Fibroblast of pulmonary artery (primary cell): ENCODE measurements at places on chromosomes 2 and 18.

GRCh38 chr2:79099140-79099686 is 11.4 kb upstream of the REG1B start:
- no peak for DNase-seq

DNA sequence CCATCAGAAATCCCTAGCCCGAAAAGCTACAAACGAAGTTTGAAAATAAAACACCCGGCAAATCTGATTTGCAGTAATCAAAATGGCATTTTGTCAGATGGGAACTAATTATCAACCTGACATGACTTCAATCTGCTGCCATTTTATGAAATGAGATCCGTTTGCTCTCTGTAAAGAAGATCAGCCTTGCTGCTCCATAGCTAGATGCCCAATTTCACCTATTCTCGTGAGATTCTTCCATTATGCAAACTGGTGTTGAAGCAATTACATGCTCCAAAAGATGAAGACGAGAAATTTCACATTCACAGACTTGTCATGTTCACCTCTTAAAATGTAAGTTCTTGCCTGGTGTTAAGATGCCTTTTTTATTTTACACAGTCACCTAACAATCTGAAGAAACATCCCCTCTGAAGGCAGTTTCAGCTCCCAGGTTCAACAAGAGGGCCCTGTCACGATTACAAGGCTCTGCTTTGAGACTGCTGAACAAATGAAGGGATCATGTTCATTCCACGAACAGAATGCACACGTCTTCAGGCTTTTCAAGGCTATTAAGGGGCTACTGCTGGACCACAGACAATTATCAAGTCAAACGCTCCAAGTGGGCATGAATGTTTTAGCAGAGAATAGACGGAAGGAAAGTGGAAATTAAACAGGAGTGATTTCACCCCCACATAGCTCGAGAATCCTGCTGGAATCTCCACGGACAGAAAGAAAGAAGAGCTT is 172.6 kb upstream of the PID1 start:
- DNase-seq, result no peak

DNA sequence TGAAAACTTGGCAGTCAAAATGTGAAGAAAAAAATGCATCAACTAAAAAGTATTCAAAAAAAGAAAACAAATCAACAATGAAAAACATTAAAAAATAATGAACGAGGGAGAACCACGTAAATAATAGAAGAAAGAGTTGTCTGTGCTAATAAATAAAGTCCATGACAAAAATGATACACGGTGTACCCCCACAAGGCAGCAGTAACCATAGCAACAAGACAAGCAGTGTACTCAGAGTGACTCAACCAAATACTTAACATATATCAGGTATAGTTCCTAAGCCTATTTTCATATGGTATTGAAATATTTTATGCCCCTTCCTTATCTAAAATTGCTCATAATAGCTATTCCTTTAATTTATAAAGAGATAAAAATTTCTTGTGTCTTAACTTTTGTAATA is 162.3 kb upstream of the TMEM200C start:
- DNase-seq, result peak; percentile 42

GRCh38 chr2:218894151-218894879 is 13.7 kb downstream of the WNT10A start:
- DNase-seq, result no peak

DNA sequence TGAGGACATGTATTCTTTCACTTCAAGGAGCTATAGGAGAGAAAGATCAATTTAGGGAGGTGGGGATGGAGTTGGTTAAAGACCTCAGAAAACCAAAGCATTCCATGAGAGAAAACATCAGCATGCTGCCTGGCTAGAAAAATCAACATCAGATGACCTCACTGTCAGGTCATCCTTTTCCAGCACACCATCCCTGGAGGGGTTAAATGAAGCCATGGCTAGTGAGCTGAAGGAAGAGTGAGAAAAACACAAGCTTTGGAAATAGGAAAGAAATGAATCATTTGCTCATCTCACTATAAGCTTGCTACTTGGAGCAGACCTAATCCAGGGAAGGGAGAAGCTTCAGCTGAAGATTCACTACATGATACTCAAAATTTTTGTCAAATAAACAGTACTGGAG is 109.5 kb upstream of the ITGB6 start:
- no peak for DNase-seq

DNA sequence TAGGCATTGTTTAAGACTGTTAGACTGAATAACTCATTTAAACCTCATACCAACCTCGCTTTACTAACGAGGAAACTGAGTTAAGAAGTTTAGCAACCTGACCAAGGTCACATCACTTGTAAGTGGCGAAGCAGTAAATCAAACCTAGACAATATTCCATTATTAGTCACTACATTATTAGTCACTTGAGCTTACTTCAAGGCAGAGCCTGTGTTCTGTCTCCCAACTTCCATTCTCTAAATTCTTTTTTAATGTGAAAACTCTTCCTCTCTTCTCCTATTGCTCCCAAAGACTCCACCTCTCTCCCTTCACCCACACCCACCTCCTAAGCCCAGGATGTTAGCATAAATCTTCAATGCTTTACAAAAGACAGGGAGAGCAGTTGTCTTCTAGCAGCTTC is 156.5 kb downstream of the ARL6IP6 start:
- no peak for DNase-seq

DNA sequence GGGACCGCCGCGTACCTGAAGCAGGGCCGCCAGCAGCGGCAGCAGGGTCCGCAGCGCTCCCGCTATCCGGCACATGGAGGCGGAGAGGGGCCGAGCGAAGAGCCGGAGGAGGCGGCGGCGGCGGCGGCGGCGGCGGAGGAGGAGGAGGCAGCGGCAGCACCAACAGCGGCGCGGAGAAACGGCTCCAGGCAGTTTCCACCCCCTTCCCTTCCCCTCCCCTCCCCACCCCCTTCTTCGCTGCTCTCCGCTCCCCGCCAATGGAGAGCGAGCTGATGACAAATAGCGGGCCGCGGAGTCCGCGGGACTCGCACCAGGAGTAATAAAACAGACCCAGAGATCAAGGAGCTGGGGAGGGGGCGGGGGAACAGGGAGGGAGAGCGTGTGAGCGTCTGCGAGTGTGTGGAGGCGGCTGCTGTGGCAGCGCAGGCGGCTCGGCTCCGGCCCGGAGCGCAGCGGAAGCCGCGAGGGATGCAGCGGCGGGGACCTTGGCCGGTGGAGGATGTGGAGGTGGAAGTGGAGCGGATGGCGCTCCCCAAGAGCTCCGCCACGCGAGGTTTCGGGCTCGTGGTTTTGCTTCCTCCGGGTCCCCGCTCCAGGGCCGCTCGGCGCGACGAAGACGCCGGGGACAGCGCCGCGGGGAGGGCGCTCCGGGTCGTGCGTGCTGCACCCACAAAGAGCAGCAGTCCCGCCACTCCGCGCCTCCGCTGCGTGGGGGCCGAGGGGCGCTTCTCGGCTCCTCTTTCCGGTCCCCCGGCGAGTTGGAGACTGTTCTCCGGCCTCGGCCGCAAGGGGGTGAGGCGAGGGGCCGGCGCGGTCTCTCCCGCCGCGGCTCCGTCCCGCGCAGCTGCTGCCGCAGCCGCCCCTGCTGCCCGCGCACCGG is at the start of gene CDH2:
Gene CDH2, minus strand, starts transcription at position 183 of the 880 bp plus-strand sequence. Its CDS starts 108 bp downstream, at position 75.
- peak; percentile 92 for DNase-seq

DNA sequence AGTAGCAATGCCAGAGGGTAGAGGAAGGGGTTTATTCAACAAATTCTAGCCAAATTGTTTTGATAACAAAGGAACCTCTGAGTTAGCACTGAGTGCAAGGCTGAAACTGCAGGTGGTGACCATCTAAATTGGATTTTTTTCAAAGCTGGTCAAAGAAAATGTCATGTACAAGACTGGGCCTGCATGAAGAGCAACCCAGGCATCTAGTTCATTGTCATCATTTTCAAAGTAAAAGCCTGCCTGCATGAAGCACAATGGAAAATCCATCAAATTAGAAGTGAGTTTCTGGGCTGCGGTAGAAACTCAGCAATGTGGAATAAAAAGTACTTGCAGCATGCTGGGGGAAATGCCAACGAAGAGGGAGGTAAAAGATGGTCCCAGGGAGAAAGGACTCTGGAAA is 80.8 kb upstream of the PPP1CB start:
- no peak for DNase-seq

GRCh38 chr2:156151351-156151750 is 181.2 kb downstream of the NR4A2 start:
- DNase-seq, result no peak

DNA sequence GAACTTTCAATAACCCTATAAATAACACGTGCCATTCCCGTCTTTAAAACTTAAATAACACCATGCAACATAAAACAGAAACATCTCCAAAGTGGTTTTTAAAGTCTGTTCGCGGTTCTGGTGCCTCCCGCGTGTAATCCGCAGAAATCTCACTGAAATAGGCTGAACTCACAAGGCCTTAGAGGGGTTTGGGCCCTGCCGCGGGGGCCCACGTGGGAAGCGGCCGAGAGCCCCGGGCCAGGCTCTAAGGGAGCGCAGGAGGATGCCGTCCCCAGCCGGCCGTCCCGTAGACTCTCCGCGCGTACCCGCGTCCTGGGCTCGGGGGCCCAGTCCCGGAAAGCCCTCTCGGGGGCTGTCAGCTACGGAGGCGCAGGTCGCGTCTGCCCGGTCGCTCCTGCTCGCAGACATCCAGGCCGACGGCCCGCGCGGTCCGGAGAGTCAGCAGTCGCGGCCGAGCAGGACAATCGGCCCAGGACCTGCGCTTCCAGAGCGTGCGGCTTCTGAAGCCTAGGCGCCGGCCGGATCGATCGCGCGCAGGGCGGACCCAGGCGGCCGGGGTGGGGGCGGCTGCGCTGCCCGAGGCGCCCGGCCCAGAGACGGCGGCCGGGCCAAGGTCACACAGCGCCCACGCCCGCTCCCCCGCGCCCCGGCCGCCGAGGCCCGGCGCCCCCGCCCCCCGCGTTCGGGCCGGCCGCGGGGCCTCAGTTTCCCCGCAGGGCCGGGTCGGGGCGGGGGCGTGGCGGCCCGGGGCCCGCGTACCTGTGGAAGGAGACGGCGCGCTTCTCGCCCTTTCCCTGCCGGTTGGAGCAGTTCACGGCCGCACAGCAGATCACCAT is 558 bp downstream of the THAP4 start:
- DNase-seq, result no peak

GRCh38 chr2:230441227-230441897 is 25.4 kb downstream of the SP100 start:
- peak; percentile 73 for DNase-seq

DNA sequence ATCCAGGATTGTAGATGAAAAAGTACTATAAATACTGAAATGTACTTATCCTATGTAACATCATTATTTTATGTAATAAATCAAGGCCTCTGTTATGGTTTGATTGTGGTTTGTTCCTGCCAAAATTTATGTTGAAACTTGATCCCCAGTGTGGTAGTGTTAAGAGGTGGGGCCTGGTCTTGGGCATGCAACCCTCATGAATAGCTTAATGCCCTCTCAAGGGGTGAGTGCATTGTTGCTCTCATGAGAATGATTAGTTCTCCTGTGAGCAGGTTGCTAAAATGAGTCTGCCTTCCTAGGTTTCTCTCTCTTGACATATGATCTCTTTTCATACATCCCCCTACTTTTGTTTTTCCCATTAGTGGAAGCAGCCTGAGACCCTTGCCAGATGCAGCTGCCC is 915.4 kb downstream of the TSN start:
- DNase-seq, result no peak

DNA sequence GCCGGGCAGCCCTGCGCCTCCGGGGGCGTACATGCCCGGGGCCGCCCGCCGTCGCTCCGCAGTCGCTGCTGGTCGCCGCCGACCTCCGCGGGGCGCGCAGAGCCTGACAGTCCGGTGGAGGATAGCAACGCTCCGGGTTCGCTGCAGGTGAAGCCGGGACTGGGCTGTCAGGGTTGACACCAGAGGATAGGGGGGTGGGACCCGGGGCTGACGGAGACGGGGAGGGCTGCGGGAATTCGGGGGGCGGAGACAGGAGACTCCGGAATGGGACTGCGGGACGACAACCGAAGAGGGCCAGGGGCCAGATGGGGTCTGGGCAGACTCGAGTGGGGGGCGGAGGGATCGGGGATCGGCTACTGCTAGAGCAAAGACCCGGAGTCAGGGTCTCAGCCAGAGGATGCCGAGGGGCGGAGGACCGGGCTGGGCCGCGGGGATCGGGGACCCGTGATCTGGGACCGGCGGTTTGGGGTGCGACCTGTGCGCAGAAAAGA is 403 bp downstream of the TMEM127 start:
- DNase-seq, result no peak

DNA sequence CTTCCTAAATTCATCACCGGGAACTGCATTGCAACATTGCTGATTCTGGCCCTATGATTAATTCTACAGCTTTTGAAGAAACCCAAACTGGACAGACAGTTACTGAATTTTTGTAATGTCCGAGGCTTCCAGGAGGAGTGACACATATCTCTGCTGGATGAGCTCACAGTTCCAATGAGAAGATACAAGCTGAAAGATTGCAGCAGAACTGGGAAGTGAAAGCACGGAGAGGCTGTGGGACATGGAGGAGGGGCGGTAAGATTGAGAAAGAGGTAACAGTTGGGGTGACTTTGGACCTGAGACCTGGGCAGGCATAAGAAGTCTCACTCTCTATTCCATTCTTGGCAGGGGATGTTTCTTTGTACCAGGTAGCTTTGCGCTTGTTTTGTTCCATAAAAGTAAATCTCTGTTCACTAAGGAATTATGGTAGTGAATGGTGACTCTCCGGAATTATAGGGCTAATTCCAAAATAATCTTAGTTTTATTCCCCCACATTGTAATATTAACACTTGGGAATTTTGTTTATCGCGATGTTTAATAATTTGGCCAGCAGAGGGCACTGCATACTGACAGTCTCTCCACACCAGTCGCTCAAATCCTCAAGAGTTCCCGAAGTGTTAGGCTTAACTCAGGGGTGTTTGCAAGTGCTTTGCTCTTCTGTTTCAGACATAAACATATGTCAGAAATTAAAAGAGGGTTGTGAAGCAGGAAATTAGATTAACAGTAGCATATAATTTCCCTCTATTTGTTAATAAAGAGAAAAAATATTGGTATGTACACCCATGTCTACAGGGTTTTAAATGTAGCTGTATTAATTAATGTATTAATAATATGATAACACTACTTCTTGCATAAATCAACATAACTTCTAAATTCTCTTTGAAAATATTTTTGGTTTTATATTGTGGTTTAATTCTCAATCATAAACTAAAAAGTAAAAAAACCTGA is 201.4 kb downstream of the SOCS6 start:
- DNase-seq, result peak; percentile 74

DNA sequence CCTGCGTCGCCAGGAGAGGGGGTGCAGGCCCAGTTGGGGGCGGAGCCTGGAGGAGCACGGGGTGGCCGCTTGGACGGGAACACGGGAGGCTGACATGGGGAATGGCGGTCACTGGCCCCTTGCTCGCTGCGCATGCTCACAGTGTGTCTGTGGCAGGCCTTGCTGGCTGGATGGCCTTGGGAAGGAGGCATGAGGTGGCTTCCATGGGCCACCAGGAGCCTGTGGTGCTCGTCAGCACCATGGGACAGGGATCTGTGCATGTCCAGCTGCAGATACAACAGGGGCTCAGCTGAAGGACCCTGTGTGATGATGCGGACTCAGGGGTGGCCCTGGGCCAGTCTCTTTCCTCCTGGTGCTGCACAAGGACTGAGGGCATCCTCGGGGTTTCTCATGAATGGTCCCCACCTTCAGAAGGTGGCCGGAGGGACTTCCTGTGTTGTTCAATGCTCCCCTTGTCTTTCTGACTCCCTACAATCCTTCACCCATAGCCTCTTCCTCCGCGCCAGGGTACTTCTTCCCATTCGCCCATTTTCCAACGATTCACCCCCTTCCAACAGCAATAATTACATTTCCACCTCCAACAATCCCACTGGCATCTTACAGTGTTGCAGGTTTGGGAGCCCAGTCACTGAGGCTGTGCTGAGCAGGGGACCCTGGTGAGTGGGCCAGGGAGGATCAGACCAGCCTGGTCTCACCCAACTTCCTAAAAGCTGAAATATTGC is 3.4 kb upstream of the SP140L start:
- no peak for DNase-seq

- DNase-seq, result no peak
Measured at GRCh38 chr2:69545477-69545932, 98.0 kb downstream of the AAK1 start.

GRCh38 chr2:173077506-173078177 is 2.0 kb downstream of the MAP3K20 start:
- peak; percentile 63 for DNase-seq
